ENCODE measurements at places on chromosomes 6 and 20.
A peak's percentile ranks its signal among the peaks of the same experiment; 100 is the strongest.

DNA sequence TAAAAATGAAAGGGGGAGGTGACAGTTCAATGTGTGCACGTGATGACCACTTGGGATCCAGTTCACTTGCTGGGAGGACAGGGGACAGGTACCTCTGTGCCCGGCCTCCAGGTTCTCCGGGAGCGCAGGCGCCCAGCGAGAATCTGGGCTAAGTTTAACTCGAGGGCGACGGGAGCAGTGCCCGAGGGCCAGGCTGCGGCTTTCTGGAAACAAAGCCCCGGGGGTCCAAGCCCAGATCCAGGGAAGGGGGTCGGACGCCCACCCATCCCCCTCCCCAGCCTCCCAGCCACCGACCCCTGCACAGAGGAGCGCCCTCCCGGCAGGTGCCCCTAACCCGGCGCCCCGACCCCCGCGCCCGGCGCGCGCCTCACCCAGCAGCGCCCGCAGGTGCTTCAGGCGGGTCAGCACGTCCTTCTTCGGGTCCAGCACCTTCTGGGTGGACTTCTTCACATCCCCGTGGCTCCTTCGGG lies 405 bp downstream of the RALGAPA2 start:
- no peak for DNase-seq

- DNase-seq: no peak
These were observed 61.3 kb downstream of the PTPN1 start for GRCh38 chr20:50571466-50571865.

DNA sequence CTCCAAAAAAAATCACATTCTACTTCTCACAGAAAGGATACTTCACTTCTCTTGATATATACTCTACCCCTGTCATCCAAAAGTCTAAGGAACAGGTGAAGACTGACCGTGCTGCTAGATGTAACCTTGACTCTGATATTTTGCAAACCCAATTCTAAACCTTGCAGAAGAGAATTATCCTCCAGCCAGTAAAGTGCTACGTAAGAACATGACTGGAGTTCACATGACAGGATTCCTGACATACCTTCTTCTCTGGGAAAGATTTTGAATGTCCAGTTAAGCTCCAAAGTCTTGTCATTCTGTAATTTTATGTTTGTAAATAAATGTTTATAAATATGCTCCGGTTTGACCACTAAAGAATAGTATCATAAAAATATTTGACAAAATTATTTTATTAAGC lies 35.8 kb downstream of the BTBD9 start:
- no peak for DNase-seq

GRCh38 chr20:13717631-13718044 lies 67.1 kb downstream of the ESF1 start:
- no peak for DNase-seq

DNA sequence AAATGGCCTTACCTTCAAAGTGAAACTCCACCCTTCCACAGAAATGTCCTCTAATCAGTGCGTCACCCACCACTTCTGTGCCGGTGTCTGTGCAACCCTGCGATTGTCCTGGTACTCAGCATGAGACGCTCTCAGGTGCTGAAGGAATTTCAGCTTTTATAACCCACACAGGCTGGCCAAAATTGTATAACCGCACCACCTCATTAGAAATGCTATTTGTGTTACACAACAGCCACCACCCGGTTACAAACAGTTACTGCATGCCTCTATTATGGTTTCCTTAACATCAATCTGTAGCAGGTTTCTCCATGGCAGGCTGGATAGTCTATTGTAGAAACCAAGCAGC lies 51.5 kb downstream of the SLC23A2 start:
- peak; percentile 8 for DNase-seq
